Activated B cell treated with CpG ODN at 0.5 μM for 24 hours (primary cell): ENCODE measurements at places on chromosomes 7 and 10.

DNA sequence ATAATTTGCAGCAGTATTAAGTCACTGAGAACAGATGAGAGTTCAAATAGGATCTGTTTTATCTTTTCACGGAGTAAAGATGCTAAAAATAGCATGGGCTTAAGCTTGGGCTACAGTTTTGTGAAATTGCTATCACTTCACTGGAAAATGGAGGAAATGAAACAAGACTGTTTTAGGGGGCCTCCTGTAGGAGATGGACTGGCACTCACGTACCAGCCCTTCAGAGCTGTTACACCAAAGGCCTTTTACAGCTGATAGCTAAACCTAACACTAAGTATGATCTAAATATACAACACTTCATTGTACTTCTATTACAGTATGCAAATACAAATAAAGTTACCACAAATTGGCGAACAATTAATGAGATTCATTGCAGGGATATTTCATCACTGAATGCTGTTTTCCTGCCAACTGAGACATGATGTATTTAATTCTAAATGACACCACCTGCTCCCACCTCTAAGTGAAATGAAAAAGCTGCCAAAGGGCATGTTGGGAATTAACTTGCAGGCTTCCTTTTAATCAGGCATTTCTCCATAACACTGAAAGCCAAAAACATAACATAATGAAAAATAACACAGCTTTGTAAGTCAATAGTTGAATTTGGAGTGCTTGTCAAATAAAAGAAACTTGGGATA, 304.5 kb upstream of the LRRN3 start:
- DNase-seq: no peak

GRCh38 chr7:80335511-80336231, 176.2 kb downstream of the GNAT3 start:
- DNase-seq: no peak

DNA sequence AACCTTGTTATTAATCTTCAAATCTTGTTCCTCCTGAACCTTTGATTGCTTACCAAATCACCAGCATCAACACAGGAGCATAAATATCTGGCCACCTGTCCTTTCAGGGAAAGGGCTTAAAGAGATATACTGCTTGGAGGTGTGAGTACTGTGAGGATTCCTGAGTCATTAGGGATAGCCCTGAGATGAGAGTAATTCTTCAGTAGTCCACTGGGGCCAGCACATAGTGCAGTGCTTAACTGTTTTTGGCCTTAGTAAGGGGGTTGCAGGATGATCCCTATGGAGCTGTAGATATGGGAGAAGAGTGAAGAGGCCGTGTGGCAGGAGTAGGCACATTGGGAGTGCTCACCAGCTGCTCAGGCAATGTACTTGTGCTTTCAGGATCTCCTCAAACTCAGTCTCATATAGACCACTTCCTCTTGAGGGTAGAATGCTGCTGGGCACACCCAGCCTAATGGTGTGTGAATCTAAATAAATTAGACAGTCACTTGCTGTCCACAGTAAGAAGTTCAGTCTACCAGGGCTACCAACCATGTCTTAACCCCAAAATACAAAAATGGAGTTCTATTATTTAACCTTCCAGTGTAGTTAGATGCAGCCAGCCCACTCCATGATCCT, 26.5 kb upstream of the GPR141 start:
- no peak for DNase-seq

DNA sequence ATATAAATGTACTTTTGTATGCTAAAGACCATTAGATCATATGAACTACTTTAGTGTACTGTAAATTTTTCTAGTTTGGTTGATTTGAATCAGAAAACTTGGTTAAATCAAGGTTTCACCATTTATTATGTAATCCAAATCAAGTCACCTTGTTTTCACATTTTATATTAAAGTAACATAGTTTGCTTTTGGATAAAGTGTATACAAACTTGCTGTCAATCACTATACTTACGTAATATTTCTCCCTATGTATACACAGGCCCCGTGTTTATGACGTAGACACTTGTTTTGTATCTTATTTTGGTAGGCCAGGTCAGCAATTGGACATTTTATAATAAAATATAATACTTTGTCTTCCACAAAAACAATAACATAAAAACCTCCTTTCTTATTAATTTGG, 32.2 kb downstream of the NAMPT start:
- no peak for DNase-seq

DNA sequence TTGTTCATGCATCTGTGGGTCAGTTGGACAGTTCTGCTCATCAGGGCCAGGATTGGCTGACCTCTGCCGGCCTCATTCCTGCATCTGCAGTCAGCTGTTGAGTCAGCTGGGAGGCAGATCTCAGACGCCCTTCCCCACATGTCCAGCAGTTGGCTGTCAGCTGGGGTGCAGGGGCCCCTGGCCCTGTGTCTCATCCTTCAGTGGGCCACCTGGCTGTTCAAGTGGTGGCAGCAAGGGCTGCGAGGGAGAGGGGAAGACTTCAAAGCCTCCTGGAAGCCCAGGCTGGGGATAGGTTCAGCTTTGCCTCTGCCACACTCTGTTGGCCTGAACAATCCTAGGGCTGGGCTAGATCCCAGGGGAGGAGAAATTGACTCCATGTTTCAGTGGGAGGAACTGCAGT, 33.2 kb downstream of the TACR2 start:
- DNase-seq: no peak

GRCh38 chr10:128151031-128151430, 24.8 kb upstream of the MKI67 start:
- no peak for DNase-seq

DNA sequence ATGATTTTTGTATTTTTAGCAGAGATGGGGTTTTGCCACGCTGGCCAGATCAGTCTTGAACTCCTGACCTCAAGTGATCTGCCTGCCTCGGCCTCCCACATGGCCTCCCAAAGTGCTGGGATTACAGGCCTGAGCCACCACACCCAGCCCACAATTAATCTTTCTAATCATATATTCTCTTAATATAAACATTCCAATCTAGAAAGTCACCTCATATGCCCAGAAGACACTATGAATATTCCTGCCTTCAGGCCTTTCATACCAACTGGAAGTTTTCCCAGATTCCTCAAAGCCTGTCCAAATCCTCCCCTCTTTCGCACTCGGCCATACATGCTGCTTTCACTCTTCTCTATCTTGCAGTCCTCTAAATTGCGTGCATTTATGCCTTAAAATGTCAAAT, 32.6 kb downstream of the PDZD8 start:
- DNase-seq: no peak

- no peak for DNase-seq
Measured at GRCh38 chr10:48364659-48365405, 58.4 kb downstream of the MAPK8 start.

DNA sequence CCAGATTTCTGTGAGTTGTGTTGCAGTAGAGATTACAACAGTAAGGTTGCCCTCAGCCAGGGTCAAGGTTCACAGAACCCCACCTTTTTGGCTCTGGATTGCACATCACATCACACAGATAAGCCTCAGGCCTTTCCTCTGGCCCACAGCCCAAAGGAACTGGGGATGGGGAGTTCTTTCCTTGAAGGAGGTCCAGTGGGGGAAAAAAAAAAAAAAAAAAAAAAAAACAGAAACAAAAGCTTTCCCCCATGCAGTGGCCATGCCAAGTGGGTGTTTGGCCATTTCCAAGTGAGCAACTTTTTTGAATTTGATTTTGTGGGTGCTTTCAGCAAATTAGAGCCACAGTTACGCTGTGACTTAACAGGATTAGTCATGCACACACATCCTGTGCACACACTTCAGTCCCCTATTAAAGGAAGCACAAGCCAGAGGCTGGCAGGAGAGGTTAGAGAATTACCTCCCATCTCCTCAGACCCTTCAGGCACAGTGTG, 79.3 kb upstream of the NANOS1 start:
- no peak for DNase-seq

- DNase-seq: no peak
Measured at GRCh38 chr7:122748195-122748594, 45.5 kb upstream of the RNF148 start.

- no peak for DNase-seq
Measured at GRCh38 chr7:154252046-154252445, 199.8 kb downstream of the DPP6 start.

- DNase-seq: no peak
Measured at GRCh38 chr7:39535064-39535463, 31.1 kb upstream of the YAE1 start.

DNA sequence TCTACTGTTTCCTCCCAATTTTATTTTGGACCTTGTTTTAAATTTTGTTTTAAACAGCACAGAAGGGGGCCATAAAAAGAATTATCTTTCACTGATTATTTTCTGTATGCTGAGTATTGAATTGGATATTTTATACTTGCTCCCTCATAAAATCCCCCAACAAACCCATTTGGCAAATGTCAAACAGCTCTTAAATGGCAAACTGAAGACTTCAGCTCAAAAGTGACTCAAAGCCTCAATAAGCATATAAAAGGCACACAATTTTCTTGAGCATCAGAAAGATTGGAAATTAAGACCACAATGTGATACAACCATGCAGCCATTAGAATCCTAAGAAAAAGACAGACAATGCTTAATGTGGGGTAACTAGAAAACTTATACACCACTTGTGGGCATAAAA, 199.2 kb downstream of the SEMA3E start:
- DNase-seq: no peak
